ENCODE measurements at places on chromosomes 5 and 9.

- no peak for DNase-seq
Measured at GRCh38 chr5:31639481-31640411, 815 bp downstream of the PDZD2 start.

- DNase-seq: no peak
Measured at GRCh38 chr5:79256563-79256962, 20.6 kb downstream of the JMY start.

- peak; percentile 56 for DNase-seq
Measured at GRCh38 chr5:164203581-164204225, 698.3 kb downstream of the MAT2B start.

DNA sequence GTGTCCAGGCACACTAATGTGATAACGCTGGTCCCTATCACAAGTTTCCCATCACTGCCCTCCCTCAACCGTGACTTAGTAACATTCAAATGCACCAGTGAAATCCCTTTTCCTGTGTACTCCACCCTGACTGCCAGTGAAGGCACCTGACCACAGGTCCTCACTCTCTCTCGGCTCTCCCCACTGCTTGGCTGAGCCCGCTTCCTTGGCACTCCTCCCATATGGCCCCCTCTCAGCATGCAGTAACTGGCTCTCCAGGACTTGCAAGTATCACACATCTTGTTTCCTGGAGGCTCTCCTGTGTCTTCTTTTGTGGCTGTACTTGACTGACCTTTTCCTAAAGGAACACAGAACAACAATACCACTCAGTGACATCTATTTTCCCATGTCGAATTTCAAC lies 292.0 kb upstream of the ZNF608 start:
- DNase-seq: no peak

DNA sequence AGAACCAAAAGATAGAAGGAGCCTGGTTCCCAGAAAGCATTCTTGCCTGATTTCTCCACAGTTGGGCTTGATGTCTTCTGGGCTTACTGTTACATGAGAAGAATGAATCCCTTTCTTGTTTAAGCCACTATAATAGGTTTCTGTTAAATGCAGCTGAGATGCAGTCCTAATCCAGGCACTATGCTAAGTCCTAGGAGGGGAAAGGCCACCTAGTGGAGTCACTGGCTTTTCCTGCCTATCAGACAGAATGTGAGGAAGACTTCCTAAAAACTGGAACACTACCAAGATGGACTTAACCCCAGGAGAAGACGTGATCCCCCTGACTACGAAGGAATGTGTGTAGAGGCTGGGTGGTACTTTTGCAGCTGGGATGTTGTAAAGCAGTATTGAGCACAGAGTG lies 34.3 kb upstream of the FSD1L start:
- DNase-seq: peak; percentile 45

DNA sequence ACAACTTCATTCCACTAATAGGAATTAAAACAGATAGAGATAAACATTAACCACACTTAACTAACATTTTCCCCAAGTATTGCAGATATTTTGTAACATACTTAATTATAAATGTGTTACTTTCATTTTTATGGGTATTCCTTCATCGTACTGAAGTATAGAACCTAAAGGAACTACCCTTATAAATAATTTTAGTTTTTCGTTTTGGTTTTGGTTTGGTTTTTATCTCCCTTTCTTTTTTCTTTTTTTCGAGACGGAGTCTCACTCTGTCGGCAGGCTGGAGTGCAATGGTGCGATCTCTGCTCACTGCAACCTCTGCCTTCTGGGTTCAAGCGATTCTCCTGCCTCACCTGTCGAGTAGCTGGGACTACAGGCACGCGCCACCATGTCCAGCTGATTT lies 60.1 kb upstream of the LMNB1 start:
- DNase-seq: no peak

DNA sequence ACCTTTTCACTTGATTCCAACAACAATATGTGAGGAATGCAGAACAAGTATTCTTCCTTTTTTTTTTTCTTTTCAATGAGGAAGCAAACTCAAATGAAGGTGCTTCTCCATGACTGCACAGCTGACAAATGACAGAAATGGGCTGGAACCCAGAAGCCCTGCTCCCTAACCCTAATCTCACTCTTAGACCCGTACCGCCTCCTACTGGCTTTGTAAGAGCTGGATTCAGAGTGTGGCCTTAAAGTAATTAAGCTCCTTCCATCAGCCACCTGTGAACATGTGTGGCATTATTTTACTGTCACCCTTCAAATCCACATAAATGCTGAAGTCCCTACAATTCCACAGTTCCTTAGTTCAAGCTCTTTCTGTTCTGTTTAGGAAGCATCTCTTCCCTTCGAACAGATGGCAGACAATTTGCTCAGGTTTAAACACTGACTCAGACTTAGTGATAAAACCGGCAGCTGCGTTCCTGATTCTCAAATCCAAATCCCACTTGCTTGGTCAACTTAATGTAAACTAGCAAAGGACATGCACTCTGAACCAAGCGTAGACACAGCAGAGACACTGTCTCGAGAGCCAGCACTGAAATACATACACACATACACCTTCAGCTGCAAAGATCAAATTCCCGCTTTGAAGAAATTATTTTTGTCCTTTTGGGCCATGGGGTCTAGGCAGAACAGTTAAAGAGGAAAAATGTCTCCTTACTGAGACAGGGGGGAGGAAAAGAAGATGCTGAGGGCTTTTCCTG lies 316.7 kb upstream of the TLE4 start:
- no peak for DNase-seq

DNA sequence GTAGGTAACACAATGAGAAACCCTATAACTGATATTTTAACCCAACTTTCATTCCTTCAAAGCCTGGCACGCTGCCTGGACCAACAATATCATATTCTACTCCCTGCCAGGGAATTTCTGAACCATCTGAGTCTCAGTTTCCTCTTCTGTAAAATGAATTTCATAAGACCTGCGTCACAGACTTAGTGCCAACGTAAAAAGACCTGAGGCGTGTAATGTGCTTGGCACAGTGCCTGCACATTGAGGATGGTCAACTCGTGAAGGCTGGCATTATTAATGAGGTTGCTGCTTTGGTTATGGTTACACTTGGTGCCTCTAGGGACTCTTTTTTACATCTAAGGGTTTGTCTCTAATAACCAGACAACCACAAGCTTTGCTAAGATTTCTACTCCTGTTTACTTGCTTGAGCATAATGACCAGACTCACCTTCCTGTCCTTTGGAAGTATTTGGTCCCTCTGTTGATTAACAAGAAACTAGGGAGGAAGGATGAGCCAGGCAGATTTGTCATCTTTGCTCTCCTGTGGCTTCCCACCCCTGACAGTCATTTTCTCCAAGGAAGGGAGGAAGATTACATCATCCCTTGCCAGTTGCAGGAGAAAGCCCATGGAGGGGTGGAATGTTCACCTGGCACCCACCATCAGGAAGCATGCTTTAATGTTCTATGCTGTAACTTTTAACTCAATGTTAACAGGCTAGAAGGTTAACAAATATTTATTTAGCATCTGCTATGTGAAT lies 79.0 kb downstream of the PAPPA start:
- peak; percentile 69 for DNase-seq

DNA sequence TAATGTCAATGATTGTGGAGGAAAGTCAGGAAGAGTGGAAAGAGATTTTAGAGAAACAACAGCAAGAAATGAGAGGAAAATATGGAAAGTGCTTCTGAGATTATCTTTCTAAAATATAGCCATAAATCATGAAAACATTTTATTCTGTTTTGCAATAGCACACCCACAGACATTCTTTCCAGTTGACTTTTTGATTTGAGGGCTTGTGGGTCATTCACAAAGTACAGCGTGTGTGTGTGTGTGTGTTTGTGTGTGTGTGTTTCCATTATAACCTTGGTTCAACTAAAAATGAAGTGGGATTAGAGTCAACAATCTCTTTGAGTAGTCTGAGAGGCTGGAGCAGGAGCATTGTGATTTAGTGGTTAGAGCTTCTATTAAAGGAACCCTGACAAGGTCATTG lies 116.6 kb upstream of the GAS1 start:
- DNase-seq: peak; percentile 72

DNA sequence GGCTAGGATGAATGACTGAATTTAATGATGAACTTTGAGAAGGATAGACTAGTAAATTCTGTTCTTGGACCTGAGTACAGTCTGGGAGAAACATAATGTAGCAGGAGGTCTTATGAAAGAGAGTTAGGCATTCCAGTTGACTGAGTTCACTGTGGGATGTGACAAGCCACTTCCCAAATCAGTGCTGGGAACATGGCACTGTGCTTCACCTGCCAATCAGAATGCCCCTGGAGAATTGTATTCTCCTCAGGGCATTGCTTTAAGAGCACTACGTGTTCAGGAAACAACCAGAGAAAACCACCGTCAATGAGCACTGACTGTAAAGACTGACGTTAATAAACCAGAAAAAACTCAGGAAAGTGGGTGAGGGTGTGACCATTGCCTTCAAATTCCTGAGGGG lies 1.2 kb downstream of the CCDC107 start:
- peak; percentile 82 for DNase-seq

GRCh38 chr5:149015561-149015960 lies 47.3 kb downstream of the SH3TC2 start:
- DNase-seq: peak; percentile 37

- peak; percentile 45 for DNase-seq
Measured at GRCh38 chr5:62143268-62144229, 162.5 kb upstream of the KIF2A start.

GRCh38 chr5:96836817-96837216 lies 29.1 kb upstream of the ERAP1 start:
- DNase-seq: no peak

- DNase-seq: no peak
Measured at GRCh38 chr9:89787595-89787994, 182.8 kb downstream of the GADD45G start.

- no peak for DNase-seq
Measured at GRCh38 chr5:90287036-90287435, 122.5 kb downstream of the CETN3 start.

GRCh38 chr5:25544652-25545249 lies 900.0 kb upstream of the CDH10 start:
- DNase-seq: peak; percentile 9

DNA sequence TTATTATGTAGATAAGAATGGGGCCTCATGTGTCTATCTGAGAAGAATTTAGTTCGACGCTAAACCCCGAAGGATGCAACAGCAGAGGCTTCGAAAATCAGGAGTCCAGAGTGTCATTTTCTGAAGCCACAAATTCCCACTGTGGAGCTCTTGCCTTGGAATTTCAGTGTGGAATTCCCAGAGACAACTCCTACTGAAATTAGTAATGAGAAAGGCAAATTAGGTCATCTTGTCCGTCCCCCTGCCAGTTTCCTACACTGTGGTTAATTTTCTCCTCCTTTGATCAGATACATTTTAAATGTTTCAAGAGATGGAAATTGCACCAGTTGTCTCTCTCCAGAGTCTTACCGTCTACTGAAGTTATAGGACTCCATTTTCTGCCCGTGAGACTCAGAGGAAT lies 633.6 kb downstream of the BNC2 start:
- DNase-seq: peak; percentile 26

GRCh38 chr5:171623551-171624097 lies 162.0 kb upstream of the SMIM23 start:
- DNase-seq: no peak

DNA sequence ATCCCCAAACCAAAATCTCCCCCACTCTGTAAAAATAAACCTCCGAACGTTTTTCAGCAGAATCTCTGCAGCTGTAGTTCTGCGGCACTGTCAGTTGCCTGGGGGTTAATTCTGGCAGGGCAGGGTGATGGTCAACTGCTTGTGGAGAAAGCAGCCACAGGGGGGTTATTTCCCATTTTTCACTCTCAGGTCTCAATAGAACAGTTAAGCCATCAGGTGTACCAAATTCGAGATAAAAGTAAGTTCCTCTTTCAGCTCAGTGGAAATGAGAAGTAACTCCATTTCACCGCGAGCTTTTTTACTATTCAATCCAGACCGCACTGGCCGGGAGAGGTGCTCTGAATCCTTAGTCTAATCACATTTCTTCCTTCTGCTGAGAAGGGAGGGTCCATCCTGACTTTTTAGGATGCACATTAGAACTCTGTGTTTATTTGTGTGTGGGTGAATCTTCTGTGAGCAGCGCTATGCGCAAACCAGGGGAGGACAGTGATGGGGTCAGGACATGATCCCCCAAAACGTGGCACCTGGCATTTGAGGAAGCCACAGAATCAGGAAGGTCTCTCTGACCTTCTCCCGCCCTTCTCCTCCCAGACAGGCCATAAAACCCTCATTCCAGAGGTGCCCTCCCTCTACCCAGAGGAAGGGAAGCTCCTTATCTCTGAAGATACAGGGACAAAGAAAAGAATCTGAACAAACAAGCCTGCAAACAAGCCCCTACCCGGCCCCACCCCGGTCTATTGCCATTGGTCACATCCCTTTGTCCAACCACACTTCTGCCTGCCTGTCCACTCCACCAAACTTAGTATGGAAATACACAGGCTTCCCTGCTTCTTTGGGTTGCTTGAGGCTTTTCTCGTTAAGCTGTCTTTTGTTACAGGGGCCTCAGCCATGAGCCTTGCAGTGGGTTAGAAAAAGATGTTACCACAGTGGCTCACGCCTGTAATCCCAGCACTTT lies 229.0 kb downstream of the ROR2 start:
- no peak for DNase-seq

DNA sequence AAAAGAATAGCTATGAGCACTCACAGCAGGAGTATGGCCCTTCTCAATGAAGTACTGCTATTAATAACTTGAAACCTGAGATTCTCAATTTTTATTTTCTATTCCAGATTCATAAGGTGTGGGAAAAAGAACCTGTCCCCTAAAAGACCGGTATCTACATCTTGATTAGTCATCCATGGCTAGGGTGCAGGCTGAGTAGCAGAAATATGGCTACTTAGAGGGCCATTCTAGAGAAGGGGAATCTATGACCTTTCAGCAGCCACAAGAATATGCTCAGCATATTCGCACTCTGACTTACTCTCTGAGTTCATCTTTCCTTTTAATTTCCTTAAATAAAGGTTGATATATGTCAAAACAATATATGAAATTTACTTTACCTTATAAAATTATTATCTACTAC lies 27.7 kb downstream of the WDR36 start:
- DNase-seq: no peak

GRCh38 chr5:147234825-147235635 lies at the start of gene STK32A:
Gene STK32A, plus strand, starts transcription at chr5:147235026. Its CDS starts 4,609 bp downstream, at chr5:147239635.
- peak; percentile 5 for DNase-seq

- peak; percentile 39 for DNase-seq
Measured at GRCh38 chr5:171484460-171484899, 65.0 kb downstream of the FGF18 start.

- no peak for DNase-seq
Measured at GRCh38 chr9:37404590-37404989, 17.9 kb upstream of the GRHPR start.

DNA sequence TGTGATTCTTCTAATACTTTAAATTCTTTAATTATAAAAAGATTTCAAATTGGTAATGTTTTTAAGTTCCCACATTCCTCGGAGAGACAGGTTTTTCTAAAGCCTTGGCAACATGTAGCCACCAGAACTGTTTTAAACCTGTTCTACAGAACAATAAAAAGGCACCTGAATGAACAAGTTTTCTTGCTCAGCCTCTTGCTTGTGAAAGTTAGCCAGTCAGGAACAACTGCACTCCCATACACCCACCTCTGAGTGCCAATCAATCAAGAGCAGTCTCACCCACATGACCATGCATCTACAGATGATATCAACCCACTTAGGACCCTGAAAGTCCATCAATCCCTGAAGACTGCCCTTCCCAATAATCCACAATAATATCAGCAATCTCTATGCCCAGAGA lies 62.3 kb downstream of the AP3B1 start:
- no peak for DNase-seq

GRCh38 chr9:130765137-130766020 lies 69.7 kb upstream of the ABL1 start:
- DNase-seq: no peak
